AG04450 (cell line): ENCODE measurements at places on chromosomes 13 and 19.
A peak's percentile ranks its signal among the peaks of the same experiment; 100 is the strongest.

GRCh38 chr13:41224113-41225110, 30.0 kb upstream of the KBTBD7 start:
- peak; percentile 44 for DNase-seq

DNA sequence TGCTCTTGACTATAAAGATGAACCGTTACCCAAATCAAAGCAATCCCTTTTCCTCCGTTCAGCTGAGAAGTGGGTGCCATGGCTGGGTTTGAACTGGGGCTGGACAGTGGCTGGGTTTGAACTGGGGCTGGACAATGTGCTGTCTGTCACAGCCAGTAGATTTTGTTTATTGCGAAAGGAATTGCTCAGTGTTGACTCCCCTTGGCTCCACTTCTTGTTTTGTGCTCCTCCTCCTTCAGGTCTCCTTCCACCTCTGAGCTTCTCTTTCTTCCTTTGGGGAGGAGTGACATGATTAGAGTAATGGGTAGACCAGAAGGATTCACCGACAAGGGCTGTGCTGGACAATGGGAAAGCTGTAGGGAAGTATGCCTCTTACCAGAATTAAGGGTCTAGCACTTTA, 19.4 kb upstream of the MBNL2 start:
- no peak for DNase-seq

DNA sequence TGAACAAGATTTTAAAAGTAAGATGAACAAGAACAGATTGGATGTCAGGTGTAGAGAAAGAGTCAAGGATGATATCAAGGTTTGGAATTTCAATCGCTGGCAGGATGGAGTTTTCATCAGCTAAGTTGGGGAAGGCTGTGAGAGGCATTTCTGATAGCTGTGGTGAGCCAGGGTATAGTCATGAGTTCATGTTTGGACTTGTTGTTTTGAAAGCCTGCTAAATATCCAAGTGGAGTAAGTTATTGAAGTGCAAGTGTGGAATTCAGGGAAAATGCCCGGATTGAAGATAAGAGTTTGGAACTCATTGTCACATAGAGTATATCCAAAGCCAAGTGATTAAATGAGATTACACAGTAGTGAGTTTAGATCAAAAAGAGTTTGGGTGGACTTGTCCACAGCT, 11.0 kb upstream of the EPSTI1 start:
- no peak for DNase-seq

- no peak for DNase-seq
Measured at GRCh38 chr19:33287927-33288326, 14.4 kb downstream of the CEBPA start.

- no peak for DNase-seq
Measured at GRCh38 chr13:39273953-39274738, 235.9 kb downstream of the NHLRC3 start.

GRCh38 chr13:49669735-49670309, 21.5 kb downstream of the EBPL start:
- DNase-seq, result peak; percentile 54

DNA sequence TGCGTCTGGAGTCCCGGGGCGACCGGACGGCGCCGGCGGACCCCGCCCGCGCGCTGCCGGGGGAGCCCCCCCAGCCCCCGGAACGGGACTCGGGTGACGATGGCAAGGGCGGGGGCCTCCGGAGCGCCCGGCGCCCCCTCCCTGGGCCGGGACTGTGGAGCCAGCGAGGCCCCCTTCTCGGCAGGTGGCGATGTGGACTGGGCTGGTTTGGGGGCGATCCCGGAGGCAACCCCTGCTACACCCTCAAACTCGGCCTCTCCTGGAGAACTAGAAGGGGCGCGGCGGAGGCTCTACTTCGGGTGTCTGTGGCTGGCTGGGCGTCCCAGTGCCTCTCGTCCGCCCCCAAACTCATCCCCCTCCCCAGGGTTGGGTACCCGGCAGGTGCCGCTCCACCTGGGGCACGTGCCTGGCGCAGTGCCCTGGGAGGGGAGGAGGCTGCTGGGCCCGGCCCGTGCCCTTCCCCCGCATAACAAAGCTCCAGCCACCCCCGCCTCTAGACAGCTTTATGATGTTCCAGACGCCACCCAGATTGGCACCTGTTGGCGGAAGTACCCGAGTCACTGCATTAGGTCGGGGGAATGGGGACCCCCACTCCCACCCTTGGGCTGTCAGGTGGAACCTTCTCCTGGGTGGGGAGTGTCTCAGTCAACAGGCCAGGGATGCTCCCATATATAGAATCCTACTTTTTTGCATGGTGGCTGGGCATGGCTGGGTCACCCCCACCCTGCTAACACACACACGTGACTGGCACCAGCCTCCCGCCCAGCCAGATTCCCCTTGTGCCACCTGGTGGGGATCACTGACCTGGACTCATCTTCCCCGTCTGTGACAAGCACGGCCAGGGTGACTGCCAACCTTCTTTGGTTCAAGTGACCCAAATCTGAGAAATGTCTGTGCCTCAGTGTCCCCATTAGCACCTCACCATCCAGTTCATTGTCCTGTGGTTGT, 722 bp downstream of the PKN1 start:
- DNase-seq, result no peak

DNA sequence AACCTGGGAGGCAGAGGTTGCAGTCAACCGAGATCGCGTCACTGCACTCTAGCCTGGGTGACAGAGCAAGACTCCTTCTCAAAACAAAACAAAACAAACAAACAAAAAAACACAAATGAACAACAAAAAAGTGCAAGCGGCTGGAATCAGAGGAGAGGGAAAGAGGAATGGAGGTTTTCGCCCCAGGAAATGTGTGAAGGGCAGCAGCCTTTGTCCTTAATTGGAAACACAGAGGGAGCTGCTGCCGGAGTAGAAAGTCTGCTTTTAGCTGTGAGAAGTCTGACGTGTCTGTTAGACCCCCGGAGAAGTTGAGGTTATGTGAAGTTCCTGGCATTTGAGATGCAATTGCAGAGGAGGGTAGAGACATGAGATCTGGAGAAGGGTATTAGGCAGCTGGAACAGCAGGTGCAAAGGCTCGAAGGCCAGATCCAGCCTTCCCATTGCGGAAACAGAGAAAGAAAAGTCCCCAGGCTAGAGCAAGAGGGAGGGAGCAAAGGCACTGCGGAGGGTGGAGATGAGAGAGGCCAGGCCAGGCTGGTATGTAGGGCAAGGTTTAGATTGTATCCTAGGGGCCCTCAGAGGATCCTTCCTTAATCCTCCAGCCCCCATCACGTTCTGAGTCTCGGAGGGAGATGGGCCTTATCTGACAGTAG, 473 bp downstream of the TMIGD2 start:
- no peak for DNase-seq

DNA sequence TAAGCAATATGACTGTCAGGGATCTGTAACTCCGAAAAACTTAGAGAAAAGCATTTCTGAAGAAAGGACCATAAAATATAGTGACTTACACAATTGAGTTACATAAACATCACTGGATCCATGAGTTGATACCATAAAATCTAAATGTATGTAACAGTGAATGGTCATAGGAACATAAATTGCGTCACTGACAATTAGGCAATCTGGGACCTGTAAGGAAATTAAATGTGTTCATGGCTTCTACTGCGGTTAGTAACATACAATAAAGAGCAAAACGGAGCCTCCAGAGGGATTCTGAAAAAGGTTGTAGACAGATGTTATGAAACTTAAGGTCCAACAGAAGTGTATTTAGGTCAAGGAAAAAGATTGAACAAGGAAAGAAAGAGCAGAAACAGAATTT, 27.1 kb downstream of the POU4F1 start:
- no peak for DNase-seq

DNA sequence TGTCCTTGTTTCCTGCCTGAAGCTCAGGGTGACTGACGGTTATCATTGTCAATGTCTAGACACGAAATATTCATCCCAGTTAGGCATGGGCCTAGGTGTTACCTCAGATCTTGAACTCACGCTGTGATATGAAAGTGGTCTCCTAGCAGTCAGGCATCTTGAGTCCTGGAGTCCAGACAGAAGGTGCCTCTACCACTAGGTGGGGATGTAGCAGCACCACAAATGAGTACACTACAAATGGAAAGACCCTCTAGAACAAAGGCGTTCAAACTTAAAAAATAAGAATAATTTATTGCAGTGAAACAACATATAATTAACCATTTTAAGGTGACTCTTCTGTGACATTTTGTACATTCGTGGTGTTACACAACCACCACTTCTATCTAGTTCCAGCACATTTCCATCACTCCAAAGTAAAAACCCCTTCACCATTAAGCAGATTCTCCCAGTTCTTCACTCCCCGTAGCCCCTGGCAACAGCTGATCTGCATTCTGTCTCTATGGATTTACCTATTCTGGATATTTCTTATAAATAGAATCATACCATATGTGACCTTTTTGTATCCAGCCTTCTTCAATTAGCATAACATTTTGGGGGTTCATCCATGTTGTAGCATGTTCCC, 11.9 kb upstream of the FRY start:
- DNase-seq, result peak; percentile 63

GRCh38 chr13:65826657-65827056, 1403.5 kb downstream of the PCDH9 start:
- no peak for DNase-seq

- no peak for DNase-seq
Measured at GRCh38 chr19:36101550-36102327, 9.2 kb upstream of the OVOL3 start.

GRCh38 chr19:17866964-17867486, 4.7 kb upstream of the SLC5A5 start:
- DNase-seq, result no peak

DNA sequence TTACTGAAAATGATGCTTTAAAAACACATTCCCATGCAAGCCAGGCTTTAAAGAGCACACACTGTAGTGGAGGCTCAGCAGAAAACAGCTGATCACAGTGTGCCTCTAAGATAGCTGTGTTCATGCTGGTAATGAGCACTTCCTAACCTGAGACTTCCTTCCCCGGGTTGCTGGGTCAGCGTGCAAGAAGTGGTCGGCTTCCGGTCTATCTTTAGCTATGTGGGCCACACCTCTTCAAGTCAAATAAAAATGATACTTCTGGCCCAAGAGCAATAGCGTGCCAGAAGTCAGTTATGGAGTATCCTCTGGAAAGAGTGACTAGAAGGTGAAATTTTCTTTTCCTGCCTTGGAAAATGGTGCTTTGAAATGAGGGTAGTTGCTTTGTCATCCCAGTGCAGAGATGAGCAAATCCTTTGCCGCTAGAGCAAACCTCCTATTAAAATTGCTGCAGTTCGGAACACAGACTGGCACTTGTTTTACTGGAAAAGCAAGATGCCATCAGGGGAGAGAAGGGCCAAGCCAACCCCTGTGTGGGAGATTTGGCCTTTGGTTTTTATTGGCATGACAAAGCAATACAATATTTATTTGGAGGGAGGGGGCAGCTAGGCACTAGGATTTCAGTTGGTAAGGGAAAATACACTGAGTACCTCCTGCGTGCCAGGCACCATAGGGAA, 64.2 kb downstream of the ARHGAP35 start:
- DNase-seq, result no peak

- no peak for DNase-seq
Measured at GRCh38 chr13:33721724-33722123, 96.2 kb upstream of the RFC3 start.

DNA sequence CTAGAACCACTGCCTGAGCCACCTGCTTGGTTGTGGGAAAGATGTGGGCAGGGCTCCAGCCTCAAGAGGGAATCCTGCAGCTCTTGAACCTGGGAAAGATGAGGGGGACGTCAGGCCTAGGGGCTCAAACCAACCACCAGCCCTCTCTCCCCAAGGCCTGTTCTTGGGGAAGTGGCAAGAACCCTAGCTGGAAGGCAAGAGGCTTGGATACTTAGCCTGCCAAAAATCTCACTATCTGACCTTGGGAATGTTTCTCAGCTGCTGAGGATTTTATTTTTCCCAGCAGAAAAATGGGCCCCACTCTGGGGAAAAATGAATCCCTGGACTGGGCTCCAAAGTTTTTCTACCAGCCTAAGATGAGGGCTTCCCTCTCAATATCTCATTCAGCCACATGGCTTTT, 4.6 kb downstream of the USHBP1 start:
- DNase-seq, result no peak

GRCh38 chr13:33380487-33381079, 95.0 kb upstream of the STARD13 start:
- no peak for DNase-seq

DNA sequence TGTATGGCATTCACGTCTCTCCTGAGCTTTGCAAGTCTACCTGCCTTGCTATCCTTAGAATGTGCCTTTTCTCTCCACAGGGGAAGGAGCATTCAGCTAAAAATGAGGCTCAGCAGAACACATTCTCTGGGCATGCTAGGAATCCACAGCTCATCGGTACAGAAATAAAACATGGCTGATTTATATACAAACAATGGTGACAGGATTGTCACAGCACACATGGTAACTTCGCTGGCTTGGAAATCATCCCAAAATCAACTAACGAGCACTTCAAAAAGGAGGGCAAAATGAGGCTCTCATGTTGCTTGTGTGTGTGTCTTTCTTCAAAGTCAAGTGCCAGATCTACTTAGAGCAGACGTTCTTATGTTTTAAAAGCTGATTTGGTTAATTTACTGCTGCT, 373.0 kb downstream of the FGF14 start:
- no peak for DNase-seq

- no peak for DNase-seq
Measured at GRCh38 chr19:31723101-31723500, 373.9 kb upstream of the TSHZ3 start.

DNA sequence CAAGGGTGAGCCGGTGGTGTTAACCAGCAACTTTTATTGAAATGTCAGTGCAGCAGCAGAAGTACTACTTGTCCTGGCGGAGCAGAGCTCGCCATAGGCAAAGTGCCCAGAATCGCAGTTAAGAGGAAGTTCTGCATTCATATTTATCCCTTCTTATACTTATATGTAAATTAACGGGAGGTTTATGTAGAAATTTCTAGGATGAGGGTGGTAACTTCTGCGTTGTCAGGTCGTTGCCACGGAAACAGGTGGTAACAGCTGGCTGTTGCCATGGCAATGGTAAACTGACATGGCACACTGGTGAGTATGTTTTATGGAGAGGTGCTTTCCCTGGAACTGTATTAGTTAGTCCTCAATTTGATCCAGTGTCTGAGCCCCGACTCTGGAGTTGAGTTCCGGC, 2494.9 kb upstream of the PCDH20 start:
- no peak for DNase-seq

- no peak for DNase-seq
Measured at GRCh38 chr19:51179256-51179655, 37.2 kb downstream of the SIGLEC7 start.

DNA sequence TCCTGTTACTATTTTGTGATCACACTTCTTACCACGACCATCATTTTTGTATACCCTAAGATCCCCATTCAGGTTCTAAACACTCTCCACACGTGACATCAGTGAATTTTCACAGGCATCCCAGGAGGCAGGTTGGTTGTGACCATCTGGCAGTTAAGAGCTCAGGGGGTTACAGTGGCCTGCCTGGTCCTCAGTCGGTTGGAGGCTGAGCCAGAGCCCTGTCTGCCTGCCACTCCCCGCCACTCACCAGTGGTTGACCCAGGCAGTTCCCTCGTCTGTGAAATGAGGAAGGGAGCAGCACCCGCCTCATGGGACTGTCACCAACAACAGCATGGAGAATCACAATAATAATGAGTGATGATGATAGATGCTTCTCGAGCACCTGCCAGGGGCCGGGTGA, 36.4 kb upstream of the EHD2 start:
- DNase-seq, result no peak

GRCh38 chr13:107427536-107427935, 787.8 kb downstream of the LIG4 start:
- no peak for DNase-seq
